Left ventricle myocardium inferior (tissue), 1 donor: ENCODE measurements at places on chromosomes 5 and 9. TPM values are rescaled to one million over a fixed set of nuclear protein-coding genes. Genes with fewer than 3 reads are reported as not detected.

Gene DOCK8
- total RNA-seq = 3.7 TPM

Gene CCNJL
- 6.5 TPM for total RNA-seq

Gene ROPN1L
- 0.38 TPM for total RNA-seq

Gene NEURL1B
- total RNA-seq = 24.0 TPM

Gene STPG3
- total RNA-seq = 0.58 TPM

Gene IFNE
- not detected for total RNA-seq

Gene STC2
- total RNA-seq = 12.4 TPM

Gene F2RL1
- 2.0 TPM for total RNA-seq

Gene GARNL3
- 22.9 TPM for total RNA-seq

Gene FER
- 13.4 TPM for total RNA-seq

Gene ZCCHC7
- total RNA-seq = 8.1 TPM

GRCh38 chr5:62954578-62954977, 376.0 kb downstream of the LRRC70 start:
- DNase-seq = no peak

- DNase-seq = no peak
Measured at GRCh38 chr9:121676926-121677325, 25.5 kb downstream of the DAB2IP start.

DNA sequence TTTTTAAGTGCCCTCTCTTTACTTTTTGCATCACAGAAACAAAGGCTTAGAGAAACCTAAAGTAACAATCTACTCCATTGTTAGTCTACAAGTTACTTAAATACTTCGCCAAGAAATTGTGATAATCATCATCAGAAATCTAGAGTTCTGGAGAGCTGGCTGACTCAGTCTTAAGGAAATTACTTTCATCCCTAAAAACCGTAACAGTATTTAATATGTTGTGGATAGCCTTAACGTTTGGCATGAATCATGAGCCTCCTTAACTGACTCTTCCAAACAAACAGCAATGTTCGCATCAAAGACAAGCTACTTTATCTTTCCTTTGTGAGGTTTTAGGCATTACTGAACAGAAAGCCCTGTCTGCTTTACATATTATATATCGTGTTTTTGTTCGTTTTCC, 128.7 kb downstream of the NIPBL start:
- no peak for DNase-seq

- DNase-seq = no peak
Measured at GRCh38 chr5:65718576-65719310, 3.2 kb downstream of the SGTB start.

DNA sequence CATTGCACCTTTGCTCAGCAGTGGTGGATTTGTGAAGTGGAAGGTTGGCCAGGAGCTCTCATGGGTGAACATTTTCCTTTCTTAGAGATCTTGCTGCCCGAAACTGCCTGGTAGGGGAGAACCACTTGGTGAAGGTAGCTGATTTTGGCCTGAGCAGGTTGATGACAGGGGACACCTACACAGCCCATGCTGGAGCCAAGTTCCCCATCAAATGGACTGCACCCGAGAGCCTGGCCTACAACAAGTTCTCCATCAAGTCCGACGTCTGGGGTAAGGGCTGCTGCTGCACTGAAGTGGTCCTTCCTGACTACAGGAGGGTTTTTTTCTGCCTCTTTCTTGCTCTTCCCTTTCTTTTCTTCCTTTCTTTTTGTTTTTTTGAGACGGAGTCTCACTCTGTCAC, 21.8 kb downstream of the QRFP start:
- no peak for DNase-seq

- no peak for DNase-seq
Measured at GRCh38 chr9:133401588-133401987, 16.2 kb downstream of the REXO4 start.

- no peak for DNase-seq
Measured at GRCh38 chr9:134213881-134214341, 49.5 kb upstream of the RNU6ATAC start.

GRCh38 chr5:14450018-14450524, 131.5 kb upstream of the OTULINL start:
- peak; percentile 69 for DNase-seq

DNA sequence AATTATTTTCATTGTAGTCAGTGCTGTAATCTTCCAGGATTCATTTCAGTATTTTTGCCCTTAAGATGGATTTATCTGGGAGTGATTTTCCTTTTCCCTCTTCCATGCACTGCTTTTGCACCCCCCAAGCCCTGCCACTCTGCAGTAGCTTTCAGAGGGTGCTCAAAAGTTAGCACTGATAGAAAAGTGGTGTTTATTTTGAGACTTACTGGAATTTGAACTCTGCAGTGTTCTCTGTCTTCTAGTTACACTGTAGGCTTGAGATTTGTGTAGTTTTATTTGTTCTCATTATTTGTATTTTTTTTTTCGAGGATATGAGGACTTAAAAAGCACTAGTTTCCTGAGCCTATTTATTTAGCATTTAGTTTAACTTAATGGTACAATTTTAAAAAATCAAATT, 70.5 kb downstream of the HSD17B4 start:
- no peak for DNase-seq

GRCh38 chr5:66643387-66643786, 47.2 kb downstream of the MAST4 start:
- no peak for DNase-seq

DNA sequence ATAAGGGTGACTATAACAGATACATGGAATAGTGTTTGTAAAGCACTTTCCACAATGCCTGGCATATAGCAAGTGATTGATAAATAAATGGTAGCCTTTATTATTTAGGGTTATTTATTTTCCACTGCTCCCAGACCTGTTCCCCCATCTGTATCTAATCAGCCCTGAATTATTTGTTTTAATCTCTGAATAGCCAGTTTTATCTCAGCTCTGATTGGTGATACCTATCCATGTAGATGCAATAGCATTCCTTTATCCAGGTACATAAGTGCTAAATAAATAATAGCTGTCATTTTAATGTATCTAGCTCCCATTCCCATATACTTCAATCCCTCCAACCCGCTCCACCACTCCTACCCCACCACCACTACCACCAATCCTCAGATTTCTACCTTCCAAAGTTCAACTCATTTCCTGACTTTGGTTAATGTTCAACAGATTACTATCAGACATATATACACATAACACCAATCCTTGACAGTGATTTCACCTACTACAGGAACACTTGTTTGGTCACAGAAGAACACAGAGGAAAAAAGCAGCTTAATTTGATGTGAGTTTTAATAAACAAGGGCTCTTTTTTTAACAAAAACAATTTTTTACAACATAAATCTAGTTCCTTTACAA, 14.0 kb downstream of the PRKAA1 start:
- DNase-seq = no peak

DNA sequence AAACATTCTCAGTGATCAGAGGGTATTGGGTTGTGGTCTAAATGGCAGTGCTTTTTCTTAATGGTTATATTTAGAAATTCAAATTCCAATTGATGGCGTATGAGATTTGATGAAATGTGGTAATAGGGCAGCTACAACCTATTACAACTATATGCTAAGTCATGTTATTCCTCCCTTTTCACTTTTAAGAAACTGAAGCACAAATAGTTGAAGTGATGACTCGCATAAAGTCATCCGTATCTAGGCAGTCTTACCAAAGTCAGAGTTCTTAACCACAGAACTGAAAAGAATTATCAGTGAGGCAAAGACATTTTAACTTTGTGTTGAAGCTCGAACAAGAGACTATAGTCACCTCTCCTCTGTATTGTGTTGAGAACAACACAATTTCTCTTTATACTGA, 28.2 kb downstream of the C9orf152 start:
- no peak for DNase-seq

DNA sequence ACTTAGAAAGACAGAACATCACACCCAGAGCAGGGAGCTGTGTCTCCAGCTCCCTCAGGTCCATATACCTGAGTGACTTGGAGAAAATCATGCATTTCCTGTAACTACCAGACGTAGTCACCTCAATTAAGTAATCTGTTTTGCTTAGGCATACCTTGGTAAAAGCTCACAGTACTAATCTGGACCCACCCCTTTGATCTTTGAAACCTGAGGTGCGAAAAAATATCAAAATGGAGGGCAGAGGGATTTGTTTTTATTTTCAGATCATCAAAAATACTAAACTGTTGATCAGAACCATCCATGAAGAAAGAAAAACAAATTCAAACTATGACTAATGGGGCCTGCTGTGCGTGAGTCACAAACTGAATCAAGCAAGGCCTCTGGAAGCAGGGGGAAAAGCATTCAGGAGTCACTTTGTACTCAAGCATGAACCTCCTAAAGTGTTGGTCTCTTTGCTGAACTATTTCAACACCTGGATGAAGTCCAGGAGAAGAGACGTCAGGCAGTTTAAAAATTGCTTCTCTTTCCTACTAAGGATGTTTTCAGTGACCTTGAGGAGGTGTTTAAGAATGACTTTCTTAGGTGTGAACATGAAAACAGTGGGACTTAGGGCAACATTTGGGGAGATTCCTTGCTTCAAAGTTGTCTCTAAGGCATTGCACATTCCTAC, 76.3 kb downstream of the MUSK start:
- no peak for DNase-seq

DNA sequence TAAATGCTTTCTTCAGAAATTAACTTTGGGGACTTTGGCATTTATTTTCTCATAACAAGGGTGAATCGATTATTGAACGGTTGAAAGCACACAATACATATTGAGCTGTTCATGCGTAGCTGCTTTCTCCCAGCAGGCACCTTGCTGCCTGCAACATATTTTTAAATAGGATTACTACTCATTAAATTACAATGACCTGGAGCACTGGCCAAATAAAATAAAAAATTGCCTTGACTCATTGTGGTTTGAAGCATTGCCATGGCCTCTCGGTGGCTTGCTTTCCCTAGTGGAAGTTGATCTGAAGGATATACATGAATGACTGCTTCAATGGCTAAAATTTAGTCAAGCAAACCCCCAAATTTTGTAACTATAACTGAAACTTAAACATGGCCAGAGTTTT, 181.6 kb upstream of the NUDT12 start:
- no peak for DNase-seq

- DNase-seq = no peak
Measured at GRCh38 chr5:122394284-122394930, 82.4 kb downstream of the SNCAIP start.

DNA sequence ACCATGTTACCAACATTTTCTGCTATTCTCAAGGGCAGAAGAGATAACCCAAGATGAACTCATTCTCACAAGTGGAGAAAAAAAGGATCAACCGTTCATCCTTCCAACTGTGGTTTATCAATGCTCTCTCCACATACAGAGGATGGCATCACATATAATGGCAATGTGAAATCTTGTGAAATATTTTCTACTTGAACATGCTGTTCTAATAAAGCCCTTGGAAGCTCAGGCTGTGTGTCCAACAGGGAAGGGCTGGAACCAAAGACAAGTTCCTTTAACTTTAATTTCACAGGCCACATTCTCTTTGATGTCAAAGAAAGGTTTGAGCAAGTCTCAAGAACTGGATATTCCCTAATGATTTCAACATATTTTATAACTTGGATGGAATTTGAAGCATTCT, 230.5 kb downstream of the SPOCK1 start:
- no peak for DNase-seq

GRCh38 chr5:15885156-15885555, 294.4 kb downstream of the MARCHF11 start:
- no peak for DNase-seq

GRCh38 chr5:178360222-178360925, 127.8 kb upstream of the PHYKPL start:
- DNase-seq = no peak

GRCh38 chr5:177112589-177113220, 20.9 kb upstream of the NSD1 start:
- no peak for DNase-seq

DNA sequence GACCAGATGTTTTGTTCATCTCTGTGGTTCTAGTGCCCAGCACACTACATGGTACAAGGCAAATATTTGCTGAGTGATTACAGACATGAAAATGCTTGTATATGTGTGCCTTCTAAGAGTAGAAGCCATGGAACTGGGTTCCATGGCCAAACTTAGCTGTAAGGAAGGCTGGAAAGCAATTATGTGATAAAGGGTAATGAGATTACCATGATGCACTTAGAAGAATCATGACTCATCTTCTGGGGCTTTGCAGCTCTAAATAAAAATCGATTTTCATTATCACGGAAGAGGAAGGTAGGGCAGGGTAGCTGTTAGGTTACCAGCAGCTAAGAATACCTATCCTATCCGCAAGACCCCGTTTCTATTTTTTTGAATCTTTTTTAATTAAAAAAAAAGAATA, 28.0 kb downstream of the RFK start:
- no peak for DNase-seq

GRCh38 chr5:21826884-21827283, 1026.3 kb downstream of the CDH12 start:
- no peak for DNase-seq

- DNase-seq = no peak
Measured at GRCh38 chr5:142772446-142773293, 2.5 kb downstream of the ARHGAP26 start.

GRCh38 chr5:68528821-68529273, 313.3 kb downstream of the PIK3R1 start:
- DNase-seq = no peak

GRCh38 chr5:73066466-73066865, 53.9 kb upstream of the TMEM171 start:
- DNase-seq = no peak

- no peak for DNase-seq
Measured at GRCh38 chr5:121313886-121314285, 537.8 kb upstream of the FTMT start.

GRCh38 chr9:108953983-108954574, 19.9 kb downstream of the ABITRAM start:
- DNase-seq = no peak
